Naive thymus-derived CD8-positive, alpha-beta T cell (primary cell): ENCODE measurements at places on chromosomes 6 and 20.

DNA sequence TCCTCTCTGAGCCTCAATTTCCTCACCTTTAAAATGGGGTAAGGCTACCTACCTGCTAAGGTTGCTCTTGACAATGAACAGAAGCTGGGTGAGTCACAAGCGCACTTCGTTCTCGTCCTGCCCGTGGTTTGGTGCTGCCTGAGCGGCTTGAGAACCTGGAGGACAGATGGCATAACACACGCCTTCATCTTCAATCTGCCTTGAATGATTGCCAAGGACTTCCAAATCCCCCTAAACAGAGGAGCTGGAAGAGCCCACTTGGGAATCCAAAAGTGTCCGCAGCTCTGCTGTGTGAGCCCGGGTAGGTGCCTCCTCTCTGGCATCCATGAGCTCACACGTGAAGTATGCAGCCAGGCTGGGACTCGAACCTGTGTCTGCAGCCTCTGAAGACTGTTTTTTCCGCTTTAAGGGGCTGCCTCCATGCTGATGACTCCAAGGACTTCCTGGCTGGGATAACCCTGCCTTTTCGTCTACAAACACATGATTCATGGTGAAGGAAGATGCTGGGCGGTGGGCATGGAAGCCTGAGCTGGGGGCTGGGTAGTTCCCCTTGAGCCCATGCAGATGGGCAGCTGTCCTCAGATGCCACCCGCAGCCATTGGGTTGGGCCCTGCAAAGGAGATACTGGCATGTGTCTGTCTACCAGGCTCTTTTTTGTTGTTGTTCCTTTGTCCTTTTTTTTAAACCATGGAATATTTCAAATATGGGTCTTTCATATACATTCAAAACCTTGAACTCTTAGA lies 25.3 kb upstream of the CSNK2A1 start:
- DNase-seq: no peak

DNA sequence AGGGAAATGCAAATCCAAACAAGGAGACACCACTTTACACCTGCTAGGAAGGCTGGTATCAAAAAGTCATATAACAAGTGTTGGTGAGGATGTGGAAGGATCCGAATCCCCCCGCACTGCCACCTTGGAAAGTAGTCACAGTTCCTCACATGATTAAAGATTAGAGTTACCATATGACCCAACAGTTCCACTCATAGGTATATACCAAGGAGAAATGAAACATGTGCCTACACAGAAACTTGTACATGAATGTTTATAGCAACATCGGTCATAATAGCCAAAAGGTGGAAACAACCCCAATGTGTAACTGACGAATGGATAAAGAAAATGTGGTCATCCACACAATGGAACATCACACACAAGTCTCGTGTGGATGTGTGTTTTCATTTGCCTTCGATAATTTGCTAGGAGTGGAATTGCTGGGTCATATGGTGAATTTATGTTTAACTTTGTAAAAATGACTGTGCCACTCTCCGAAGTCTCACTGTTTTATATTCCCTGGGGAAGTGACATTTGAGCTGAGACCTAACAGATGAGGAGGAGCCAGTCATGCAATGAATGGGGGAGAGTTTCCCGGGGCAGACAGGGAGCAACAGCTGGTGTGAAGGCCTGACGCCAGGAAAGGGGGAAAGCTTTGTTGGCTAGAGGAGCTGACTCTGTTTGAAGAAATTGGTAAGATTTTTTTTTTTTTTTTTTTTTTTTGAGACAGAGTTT lies 125.9 kb upstream of the MLN start:
- no peak for DNase-seq

- no peak for DNase-seq
These were observed 109.3 kb downstream of the SLC23A2 start for GRCh38 chr20:4891997-4892396.

- DNase-seq: no peak
These were observed 665.9 kb upstream of the CITED2 start for GRCh38 chr6:140040396-140040795.

- no peak for DNase-seq
These were observed 55.8 kb downstream of the UBE2V1 start for GRCh38 chr20:50056951-50057713.

GRCh38 chr20:7930343-7930742 lies 9.9 kb downstream of the HAO1 start:
- DNase-seq: no peak

- DNase-seq: no peak
These were observed 472.9 kb upstream of the ZNF337 start for GRCh38 chr20:26169506-26169905.

DNA sequence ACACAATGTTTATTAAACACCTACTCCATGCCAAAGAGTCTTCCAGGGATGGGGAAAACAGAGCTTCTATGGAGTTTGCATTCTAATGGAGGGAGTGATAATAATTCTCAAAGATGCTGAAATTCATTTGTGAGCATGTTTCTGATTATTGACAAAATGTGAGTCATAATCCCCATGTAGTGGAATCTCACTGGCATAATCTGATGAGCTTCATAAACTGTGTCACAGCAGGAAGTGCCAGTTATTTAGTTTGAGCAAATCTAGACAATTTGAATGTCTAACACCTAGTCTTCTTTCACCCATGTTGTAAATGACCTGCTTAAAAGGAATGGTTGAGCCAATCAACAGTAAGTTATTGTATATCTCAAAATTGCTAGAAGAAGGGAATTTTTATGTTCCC lies 95.1 kb downstream of the KCNQ5 start:
- no peak for DNase-seq

- DNase-seq: no peak
These were observed 9.3 kb upstream of the TXNDC5 start for GRCh38 chr6:7919871-7920270.

DNA sequence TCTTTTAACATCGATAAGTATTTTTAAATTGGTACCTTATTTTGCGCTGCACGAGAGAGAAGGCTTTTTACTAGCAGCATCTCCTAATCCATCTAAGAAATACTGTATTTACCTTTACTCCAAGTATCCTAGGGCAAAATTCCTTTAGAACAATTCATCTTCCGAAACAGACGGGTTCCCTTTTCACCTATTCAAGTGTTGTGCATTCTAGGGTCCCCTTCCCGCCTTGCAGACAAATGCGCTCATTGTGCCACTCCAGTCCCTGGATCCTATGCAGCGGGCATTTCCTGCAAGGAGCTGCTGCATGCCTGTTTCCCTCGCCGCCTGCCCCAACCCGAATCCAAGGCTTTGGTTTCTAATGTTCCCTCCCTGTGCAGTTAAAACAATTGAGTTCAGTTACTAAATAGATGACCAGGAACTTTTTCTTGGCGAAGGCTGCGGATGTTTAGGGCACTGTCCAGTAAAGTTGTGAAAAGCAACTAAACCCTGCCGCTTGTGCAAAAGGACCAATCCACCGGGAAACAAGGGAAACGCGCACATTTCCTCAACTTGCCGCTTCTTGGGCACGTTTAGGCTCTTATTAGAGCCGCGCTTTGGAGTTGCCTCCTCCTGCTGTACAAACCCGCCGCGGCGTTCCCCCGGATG lies 556 bp upstream of the SCAF8 start:
- no peak for DNase-seq

DNA sequence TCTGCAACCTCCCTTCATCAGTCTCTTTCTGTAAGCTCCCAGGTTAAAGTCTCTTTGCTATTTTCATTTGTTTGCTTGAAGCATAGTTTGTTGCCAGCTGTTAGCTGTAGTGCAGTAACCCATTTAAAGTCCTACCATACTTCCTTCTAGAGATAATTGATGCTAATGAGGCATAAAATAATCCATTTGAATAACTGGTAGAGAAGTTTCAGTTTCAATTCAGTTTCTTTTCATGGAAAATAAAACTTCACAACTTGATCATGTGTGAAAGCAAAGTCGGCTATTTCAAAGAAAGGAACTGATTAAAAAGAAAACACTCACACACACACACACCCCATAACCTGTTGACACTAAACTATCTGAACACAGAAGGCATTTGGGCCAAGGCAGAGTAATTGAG lies 68.5 kb upstream of the TENT5A start:
- no peak for DNase-seq

DNA sequence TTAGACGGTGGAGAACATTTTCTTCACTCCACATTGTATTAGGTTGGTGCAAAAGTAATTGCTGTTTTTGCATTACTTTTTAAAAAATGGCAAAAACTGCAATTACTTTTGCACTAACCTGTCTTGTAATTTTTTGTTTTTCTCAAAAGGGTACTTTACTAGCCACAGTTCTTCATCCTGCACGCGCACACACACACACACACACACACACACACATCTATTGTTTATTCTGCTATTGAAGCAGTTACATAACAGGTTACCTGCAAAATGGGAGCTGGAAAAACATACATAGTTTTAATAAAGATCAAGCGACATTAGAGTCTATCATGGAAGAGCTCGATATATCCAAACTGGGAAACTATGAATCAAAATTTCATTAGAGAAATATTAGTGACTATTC lies 235.2 kb downstream of the SIM1 start:
- DNase-seq: no peak

DNA sequence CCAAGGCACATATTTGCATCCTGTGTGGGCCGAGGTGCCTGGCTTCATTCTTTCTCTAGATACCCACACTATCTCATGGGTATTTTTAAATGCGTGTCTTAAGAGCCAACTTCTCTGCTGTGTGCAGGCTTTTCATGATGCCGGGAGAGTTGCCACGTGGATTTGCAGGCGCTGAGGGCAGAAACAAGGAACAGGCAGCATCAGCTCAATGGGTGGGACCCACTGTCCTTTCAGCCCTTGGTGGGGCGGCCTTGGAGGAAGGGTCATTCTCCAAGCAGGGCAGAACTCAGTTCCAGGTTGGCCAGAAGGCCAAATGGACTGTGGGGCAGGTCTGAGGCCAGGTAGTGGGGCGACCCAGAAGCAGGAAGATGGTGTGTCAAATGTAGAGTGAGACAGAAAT lies 84.7 kb downstream of the PHACTR3 start:
- no peak for DNase-seq

DNA sequence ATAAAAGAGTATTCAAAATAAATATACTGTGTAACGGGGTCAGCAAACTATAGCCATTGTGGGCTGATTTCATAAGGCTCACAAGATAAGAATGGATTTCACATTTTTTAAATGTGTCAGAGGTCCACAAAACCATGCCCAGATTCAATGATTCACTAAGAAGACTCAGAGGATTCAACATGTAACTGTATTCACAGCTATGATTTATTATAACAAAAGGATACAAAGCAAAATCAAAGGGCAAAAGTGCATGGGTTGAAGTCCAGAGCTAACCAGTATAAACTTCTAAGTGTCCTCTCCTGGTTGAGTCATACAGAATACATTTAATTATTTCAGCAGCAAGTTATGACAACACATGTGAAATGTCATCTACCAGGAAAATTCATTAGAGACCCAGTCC lies 49.2 kb downstream of the TBC1D32 start:
- no peak for DNase-seq

- DNase-seq: no peak
These were observed 36.8 kb downstream of the CENPW start for GRCh38 chr6:126376682-126377081.
